ENCODE measurements at places on chromosomes 1 and 21. TPM values are rescaled to one million over a fixed set of nuclear protein-coding genes. Genes with fewer than 3 reads are reported as not detected.

DNA sequence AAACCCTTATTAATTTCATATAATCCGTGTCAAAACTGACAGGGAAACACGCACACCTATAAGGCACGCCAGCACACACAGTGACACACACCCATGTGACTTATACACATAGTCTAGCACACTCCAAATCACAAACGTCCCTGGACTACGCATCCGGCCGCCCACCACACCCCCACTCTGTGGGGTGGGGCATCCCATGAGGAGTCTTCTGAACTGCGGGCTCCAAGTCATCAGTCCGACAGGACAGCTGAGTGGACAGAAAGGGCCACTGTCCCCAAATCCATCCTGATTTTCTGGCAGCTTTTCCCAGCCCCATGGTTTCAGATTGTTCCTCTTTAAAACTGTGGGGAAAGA lies 829 bp downstream of the PEA15 start:
- DNase-seq = peak; percentile 16
- no peaks in the 10 kb centered on the region for H3K27me3 ChIP-seq
- H3K4me3 ChIP-seq = peak overlapping the region; percentile 83
- no peaks in the 10 kb centered on the region for H3K36me3 ChIP-seq

DNA sequence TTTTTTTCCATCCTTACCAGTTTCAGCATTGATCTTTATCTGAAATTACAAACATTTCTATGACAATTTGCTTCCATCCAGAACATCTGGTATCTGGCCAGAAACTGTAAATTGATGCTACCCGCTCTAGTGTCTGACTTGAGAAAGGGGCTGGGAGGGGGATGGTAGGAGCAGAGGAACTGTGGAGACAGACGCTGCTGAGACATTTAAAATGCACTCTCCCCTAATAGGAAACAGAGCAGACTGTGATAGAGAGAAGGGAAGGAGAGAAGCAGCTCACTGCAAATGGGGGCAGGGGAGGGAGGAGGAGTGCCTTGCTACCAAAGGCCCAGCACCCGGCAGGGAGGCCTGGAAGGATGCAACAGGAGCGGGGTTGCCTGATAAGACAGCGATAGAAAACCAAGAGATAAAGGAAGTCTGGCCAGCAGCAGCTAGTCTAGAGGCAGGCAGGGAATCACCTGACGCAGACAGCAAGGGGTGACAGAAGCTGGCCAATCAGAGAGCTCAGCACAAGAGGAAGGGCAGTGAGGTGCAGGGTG lies 195.5 kb upstream of the NFIA start:
- H3K36me3 ChIP-seq = no peaks in the 10 kb centered on the region
- H3K27me3 ChIP-seq = peaks cover 9% of the 10 kb centered on the region
- no peak overlapping the region for H3K27ac ChIP-seq
- no peaks in the 10 kb centered on the region for H3K4me1 ChIP-seq
- H3K4me3 ChIP-seq = no peak overlapping the region

- H3K4me3 ChIP-seq = no peak overlapping the region
- peaks cover 4% of the 10 kb centered on the region for H3K36me3 ChIP-seq
- no peak overlapping the region for H3K27ac ChIP-seq
- DNase-seq = no peak
- H3K4me1 ChIP-seq = peaks cover 26% of the 10 kb centered on the region
These were observed 16.8 kb downstream of the DHX9 start for GRCh38 chr1:182855911-182856310.

- H3K27me3 ChIP-seq = no peaks in the 10 kb centered on the region
- no peak overlapping the region for H3K4me3 ChIP-seq
These were observed 1044.0 kb upstream of the ADGRL4 start for GRCh38 chr1:80050523-80050922.

DNA sequence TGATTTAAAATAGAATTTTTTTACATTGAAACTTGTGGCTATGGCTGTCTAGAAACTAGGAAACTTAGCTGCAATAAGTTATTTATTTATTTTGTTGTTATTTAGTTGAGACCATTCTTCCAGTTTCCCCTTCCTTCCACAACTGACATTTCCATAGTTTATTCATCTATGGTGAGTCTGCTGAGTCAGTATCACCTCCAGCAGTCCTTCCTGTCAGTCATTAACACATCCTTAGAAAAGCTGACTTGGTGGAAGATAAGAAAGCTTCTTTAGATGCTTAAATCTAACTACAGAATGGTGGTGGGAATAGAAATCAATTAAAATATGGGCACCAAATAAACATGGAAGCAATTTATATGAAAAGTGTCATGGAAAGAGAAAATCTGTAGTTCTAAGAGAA lies 714.0 kb downstream of the RWDD3 start:
- no peaks in the 10 kb centered on the region for H3K36me3 ChIP-seq
- H3K27me3 ChIP-seq = no peaks in the 10 kb centered on the region
- H3K27ac ChIP-seq = no peak overlapping the region

- no peak for DNase-seq
- H3K27ac ChIP-seq = peak overlapping the region; percentile 76
- peaks cover 20% of the 10 kb centered on the region for H3K36me3 ChIP-seq
These were observed 16.2 kb downstream of the MTOR start for GRCh38 chr1:11245904-11246719.

DNA sequence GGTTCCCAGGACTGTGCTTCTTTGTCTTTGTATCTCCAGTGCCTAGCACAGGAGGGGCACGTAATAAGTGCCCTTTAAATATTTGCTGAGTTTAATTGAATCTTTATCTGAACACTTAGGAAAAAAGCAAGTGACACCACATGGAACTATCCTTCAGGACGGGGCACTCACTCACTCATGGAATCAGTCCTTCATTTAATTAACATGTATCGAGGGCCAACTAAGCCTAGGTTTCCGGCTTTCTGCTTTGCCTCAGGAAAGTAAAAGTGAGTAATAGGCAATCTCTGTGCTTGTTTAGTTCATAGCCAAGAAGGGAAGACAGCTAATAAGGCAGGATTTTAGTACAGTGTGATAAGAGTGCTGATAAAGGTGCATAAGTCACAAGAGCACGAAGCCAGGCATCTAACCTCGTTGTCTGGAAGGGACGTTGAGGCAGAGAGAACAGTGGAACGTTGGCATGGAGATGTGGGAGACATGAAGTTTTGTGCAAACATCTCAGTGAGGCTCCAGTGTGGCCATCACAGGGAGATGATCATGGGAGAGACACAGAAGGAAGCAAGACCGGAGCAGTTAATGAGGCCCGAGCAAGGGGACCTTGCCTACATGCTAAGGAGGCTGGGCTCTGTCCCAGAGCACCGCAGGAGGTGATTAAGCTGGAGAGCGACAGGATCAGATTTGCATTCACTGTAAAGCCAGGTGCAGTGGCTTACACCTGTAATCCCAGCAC lies 54.1 kb upstream of the TRIM67 start:
- DNase-seq = no peak
- H3K27ac ChIP-seq = no peak overlapping the region
- peaks cover 24% of the 10 kb centered on the region for H3K27me3 ChIP-seq

DNA sequence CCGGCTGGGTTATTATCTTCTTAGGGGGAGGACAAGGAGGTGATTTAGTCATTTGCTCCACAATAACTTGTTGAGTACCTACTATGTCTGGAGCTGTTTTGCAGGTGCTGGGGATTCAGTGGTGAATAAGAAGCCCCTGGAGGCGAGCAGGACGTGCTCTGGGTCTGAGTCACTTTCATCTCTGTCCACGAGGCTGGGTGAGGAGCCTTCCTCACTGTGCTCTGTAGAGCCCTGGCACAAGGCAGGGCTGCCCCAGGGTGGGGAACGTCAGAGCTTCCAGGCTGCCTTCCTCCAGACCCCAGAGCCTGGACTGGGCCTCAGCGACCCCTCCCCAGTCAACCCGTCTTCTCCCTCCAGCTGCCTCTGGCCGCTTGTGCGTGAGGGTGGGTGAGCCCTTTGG lies 2.5 kb upstream of the PADI6 start:
- no peak for DNase-seq
- H3K4me1 ChIP-seq = no peaks in the 10 kb centered on the region
- H3K27ac ChIP-seq = no peak overlapping the region
- H3K4me3 ChIP-seq = no peak overlapping the region

DNA sequence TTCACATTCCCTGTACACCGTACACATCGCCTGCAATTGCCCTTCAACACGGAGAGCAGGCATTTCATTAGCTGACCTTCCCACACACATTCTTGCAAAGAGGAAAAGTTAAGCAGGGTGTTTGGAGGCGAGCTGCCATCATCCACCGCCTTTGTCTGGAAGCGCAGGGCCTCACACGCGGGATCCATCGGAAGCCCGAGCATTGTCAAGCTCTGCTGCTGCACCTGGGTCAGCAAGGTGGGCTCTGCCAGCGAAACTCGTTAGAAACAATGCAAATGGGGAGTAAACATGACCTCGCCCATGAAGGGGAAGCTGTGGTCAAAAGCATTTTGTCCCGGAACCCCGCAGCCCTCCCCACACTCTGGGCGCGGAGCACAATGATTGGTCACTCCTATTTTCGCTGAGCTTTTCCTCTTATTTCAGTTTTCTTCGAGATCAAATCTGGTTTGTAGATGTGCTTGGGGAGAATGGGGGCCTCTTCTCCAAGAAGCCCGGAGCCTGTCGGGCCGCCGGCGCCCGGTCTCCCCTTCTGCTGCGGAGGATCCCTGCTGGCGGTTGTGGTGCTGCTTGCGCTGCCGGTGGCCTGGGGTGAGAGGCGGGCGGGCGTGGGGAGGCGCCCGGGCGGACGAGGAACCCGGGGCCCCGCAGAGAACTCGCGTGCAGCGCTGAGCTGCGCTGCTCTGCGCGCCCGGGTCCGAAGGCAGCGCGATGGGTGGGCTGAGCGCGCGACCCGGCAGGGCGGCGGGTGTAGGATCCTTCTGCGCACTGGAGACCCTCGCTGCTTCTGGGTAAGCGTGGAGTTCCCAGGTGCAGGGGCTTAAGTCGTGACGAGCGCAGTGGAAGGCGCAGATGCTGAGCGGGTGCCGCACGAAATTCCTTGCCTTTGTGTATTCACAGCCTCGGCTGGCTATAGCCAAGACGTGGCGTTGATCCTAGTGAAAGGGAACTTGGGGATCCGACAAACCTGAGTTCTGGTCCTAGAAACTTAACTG lies at the start of gene CR1:
TSS of gene CR1 (plus strand) at position 357 of the 992 bp plus-strand sequence. CDS start at position 468, 111 bp downstream.
- peaks cover 13% of the 10 kb centered on the region for H3K4me1 ChIP-seq
- H3K36me3 ChIP-seq = no peaks in the 10 kb centered on the region
- H3K27ac ChIP-seq = no peak within 1 kb of the TSS

- no peak overlapping the region for H3K27ac ChIP-seq
- peaks cover 8% of the 10 kb centered on the region for H3K27me3 ChIP-seq
- H3K4me3 ChIP-seq = no peak overlapping the region
- DNase-seq = no peak
These were observed 10.9 kb downstream of the ADAMTS1 start for GRCh38 chr21:26834181-26834905.

DNA sequence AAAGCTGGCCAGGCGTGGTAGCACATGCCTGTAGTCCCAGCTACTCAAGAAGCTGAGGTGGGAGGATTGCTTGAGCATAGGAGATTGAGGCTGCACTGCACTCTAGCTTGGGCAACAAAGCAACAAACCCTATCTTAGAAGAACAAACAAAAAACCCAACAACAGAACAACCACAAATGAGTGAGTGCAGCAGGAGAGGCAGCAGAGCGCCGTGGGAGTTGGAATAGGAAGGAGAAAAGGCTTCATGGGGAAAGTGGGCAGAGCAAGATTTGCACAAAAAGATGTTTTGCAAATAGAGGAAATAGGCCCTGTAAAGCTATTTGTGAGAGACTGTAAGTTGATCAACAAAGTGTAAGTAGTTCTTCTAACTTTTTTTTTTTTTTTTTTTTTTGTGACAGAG lies 19.6 kb downstream of the SMAP2 start:
- DNase-seq = no peak
- H3K27me3 ChIP-seq = no peaks in the 10 kb centered on the region

DNA sequence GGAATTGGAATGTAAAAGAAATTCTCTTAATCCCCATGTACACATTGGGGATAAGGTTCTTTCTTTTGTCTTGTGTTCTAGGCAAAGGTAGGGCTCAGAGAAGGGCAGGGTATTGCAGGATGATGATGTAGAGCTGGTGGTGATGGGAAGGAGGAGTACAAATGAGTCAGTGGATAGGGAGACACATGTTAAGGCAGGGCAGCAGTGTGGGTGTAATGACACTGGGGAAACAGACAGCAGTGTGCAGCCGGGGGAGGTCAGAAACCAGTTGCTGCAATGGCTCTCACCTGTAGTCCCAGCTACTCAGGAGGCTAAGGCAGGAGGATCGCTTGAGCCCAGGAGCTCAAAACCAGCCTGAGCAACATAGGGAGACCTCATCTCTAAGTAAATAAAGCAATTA lies 5.1 kb downstream of the NLRP3 start:
- H3K36me3 ChIP-seq = peaks cover 47% of the 10 kb centered on the region
- H3K4me1 ChIP-seq = peaks cover 24% of the 10 kb centered on the region

GRCh38 chr1:113021430-113022085 lies 51.4 kb upstream of the LRIG2 start:
- DNase-seq = no peak
- peaks cover 3% of the 10 kb centered on the region for H3K36me3 ChIP-seq
- H3K4me3 ChIP-seq = no peak overlapping the region
- H3K27ac ChIP-seq = no peak overlapping the region
- H3K4me1 ChIP-seq = peaks cover 2% of the 10 kb centered on the region

GRCh38 chr1:58881471-58881994 lies 97.7 kb upstream of the JUN start:
- no peak overlapping the region for H3K27ac ChIP-seq
- no peaks in the 10 kb centered on the region for H3K27me3 ChIP-seq
- peaks cover 22% of the 10 kb centered on the region for H3K4me1 ChIP-seq
- no peaks in the 10 kb centered on the region for H3K36me3 ChIP-seq
- H3K4me3 ChIP-seq = no peak overlapping the region

- H3K4me1 ChIP-seq = peaks cover 2% of the 10 kb centered on the region
- DNase-seq = no peak
- H3K27ac ChIP-seq = no peak overlapping the region
- peaks cover 27% of the 10 kb centered on the region for H3K27me3 ChIP-seq
These were observed 4.8 kb downstream of the KIAA1614 start for GRCh38 chr1:180917306-180918065.

- peak overlapping the region; percentile 97 for H3K4me3 ChIP-seq
- DNase-seq = peak; percentile 89
- H3K4me1 ChIP-seq = peaks cover 8% of the 10 kb centered on the region
- no peaks in the 10 kb centered on the region for H3K36me3 ChIP-seq
These were observed 10.5 kb downstream of the SLC30A2 start for GRCh38 chr1:26035203-26035958.

The ATP6V1G3 gene
- not detected for total RNA-seq

The SLC30A10 gene
- total RNA-seq = not detected

The SNX7 gene
- total RNA-seq = not detected

The CSMD2 gene
- total RNA-seq = not detected

The GPR3 gene
- total RNA-seq = not detected

All from naive thymus-derived CD8-positive, alpha-beta T cell (primary cell).